ENCODE measurements at places on chromosomes 2 and 18.

DNA sequence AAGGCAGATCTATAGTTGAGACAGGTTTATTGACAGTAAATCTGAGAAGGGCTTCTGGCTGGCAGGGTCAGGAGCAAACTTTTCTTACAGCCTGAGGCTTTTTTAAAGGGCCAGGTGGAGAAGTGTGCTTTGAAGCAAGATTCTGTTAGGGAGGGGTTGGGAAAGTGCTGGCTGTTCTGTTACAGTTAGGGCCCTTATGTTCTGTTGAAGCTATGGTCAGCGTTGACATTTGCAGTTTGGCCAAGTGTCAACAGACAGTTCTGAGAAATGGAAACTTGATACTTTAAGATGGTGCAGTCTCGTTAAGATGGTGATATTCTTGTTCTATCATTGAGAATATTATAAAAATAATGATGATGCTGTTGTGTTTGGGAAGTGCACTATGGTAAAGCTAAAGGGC, 154.2 kb downstream of the RDH14 start:
- DNase-seq: no peak

DNA sequence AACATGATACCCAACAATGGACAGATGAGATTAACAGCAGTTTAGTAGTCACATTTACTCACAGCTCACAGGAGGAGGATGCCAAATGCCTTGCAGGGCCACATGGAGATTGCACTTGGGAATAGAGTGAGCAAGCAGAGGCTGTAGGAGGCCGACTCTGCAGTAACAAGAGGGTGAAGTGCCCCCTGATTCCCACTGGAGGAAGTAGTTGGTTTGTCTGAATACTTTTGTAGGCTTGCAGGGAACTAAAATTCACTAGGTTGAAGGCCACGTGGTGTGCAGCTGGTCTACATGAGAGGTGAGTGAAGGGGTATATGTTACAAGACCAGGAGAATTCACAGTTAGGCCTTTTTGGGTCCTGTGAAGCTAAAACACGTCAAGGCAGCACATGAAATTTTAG, 419.3 kb upstream of the TNP1 start:
- DNase-seq: no peak

DNA sequence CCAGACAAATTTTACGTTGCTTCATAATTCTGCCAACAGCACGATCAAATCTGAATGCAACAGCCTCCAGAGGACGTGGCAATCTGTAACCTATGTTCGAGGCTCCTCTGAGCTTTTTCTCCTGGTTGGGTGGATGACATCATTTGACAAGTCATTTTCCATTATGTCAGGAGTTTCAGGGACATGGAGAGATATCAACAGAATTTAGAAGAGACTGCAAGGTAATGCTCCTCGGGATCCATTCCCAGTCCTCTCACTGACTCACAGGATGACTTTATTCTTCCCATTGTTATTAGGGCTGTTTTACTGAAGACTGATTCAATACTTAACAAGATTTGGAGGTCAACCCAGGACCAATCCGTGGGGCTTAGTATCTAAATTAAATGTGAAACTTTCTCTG, 72.5 kb upstream of the RNF152 start:
- no peak for DNase-seq

DNA sequence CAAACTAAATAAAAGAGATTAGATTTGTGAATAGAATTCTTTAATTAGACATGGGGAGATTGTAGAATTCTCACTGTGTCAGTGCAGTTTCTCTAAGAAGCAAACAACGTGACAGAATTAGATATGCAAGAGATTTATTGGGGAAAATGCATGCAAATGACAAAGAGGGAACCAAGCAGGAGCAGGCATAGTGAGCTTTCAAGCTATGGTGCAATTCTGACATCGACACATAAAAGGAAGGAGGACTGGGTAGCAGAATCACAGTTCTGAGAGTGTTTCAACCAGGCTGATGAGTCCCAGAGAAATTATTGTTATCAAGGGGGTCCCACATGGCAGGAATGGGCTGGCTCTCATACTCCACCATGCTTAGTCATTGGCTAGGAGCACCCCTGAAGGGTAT, 338.4 kb downstream of the FIGN start:
- DNase-seq: no peak

DNA sequence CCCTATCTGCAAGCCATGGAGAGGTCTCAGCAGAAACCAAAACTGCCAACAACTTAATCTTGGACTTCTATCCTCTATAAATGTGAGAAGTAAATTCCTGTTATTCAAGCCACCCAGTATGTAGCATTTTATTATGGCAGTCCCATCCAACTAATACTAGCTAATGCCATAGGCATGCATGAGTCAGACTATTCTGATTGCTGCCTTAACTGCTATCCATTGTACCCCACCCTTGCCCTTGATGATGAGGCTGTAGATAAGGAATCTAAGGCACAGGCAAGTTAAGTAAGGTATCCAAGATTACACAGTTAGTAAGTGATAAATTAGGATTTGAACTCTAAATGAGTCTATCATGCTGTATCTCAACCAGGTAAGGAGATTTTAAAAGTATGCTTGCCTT, 223.0 kb downstream of the UBE2E3 start:
- DNase-seq: peak; percentile 7

- DNase-seq: no peak
Observed at GRCh38 chr2:101989740-101990460, 1.9 kb upstream of the IL1R2 start.

- no peak for DNase-seq
Observed at GRCh38 chr18:27366151-27366550, 181.0 kb upstream of the CHST9 start.
